ENCODE measurements at places on chromosomes 2 and 18.

DNA sequence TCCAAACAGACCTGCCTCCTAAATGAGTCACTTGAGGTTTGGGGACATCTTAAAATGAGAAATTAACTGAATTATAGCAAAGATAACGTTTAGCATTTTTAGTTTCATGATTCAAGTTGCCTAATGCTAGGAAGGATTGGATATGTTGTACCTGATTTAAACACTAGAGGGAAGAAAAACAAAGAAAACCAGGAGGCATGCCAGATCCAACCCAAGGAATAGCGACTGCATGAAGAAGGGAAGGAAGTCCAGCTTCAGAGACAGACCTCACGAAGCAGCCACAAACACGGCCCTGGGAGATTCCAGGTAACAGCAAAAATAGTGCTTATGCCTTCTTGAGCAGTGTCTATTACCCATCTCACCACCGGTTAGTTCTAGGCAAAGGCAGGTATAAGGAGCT lies 499.9 kb upstream of the SPHKAP start:
- no peak for DNase-seq

GRCh38 chr18:55376387-55376786 lies 211.6 kb downstream of the TCF4 start:
- DNase-seq, result no peak

DNA sequence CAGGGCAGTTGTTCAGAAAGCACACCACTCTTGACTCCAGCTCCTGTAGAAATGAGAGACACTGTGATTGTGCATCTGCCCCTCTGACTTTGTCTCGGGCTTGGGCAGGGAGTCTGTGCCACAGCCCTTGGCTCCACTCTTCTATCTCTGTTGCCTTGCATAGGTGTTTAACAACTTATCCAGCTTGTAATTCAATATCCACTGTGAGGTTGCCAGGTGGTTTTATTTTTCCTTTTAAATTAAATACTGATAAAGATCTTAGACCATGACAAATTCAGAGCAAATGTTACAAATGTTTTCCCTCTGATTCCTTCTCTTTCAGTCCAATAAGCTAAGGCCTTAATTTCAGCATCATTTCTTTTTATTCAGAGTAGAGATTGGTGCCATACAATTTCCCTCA lies 421.7 kb downstream of the STK39 start:
- DNase-seq, result no peak

GRCh38 chr2:172214252-172214651 lies 111.6 kb upstream of the DLX2 start:
- no peak for DNase-seq

- DNase-seq, result no peak
Measured at GRCh38 chr18:24461996-24462395, 1.6 kb downstream of the HRH4 start.

DNA sequence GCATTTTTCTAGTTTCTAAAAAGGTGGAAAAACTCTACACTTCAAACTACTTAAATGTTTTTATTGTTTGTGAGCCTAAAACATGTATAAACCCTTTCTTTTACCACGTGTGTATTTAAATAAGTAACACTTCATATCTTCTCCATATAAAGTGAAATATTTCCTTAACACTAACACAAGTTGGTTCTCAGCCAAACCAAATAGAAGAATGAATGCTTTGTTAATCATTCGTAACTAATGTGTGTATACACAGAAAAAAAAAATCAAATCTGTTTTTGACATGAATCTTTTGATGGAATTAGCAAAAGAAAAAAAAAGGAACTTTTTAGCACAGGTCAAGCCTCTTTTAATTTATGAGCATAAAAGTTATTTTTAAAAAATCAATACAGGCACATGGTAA lies 89.3 kb downstream of the EHBP1 start:
- no peak for DNase-seq

DNA sequence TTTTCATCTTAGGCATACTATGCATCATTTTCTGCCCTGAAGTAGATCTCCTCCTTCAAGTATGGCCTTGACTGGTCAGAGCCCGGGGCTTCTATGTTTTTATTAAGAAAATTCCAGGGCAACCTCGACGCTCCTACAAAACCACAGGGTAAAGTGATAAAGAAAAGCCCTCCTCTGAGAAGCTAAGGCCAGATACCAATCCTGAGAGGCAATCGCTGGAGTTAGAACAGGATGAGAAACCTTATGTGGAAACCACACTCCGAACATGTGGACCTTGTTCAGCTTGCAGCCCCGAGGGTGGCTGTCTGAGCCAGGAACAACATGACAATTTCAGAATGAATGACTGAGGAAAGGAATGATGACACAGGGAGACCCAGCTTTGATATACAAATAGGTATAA lies 35.6 kb downstream of the RMC1 start:
- no peak for DNase-seq

GRCh38 chr2:70442301-70443077 lies 111.1 kb downstream of the TGFA start:
- no peak for DNase-seq

- DNase-seq, result no peak
Measured at GRCh38 chr2:238216651-238217184, 13.2 kb upstream of the ILKAP start.

GRCh38 chr18:58069099-58069498 lies 25.1 kb downstream of the NEDD4L start:
- DNase-seq, result no peak

DNA sequence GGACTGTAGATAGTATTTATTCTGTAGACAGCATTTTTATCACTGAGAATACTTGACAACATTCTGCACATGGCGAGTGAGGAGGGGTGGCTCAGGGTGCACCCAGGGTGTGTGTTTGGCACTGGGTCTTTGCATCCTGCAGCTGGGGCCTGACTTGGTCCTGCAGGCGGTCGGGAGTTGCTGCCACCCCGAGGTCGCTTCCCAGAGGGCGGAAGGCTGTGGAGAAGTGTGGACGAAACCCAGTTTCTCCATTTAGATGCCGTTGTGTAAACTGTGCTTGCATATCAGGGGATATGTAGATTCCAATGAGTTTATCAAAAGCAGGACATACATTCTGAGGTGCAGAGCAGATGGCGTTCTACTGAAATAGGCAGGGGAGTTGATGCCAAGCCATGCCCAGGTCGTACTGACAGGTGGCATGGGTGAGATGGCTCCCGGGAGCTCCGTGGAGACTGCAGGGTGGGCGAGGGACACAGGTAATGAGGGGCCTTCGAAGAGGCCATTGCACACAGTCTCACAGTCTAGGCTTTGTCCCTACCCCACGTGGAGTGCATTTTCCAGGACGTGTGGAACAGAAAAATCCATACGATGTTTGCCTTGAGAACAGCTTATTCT lies 74.5 kb downstream of the RTP5 start:
- DNase-seq, result no peak

- no peak for DNase-seq
Measured at GRCh38 chr18:38427736-38428135, 862.1 kb upstream of the CELF4 start.

DNA sequence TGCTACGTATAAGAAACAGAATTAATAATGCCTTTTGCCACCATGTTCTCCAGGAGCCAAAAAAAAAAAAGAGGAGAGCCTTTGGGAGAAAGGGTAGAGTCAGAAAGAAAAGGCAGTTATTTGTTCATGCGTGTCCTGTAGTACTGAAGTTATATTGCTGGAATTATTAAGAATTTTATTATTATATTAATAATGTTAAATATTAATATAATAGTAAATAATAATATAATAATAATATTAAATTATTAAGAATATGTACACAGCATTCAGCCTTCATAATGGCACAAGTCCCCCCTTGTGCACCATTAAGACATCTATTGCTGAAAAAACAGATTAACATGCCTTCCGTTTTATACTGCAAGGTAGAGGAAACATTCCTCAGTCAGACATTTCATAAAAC lies 8.1 kb downstream of the REG1A start:
- DNase-seq, result no peak

GRCh38 chr2:149020432-149020851 lies 18.1 kb upstream of the LYPD6B start:
- DNase-seq, result no peak

DNA sequence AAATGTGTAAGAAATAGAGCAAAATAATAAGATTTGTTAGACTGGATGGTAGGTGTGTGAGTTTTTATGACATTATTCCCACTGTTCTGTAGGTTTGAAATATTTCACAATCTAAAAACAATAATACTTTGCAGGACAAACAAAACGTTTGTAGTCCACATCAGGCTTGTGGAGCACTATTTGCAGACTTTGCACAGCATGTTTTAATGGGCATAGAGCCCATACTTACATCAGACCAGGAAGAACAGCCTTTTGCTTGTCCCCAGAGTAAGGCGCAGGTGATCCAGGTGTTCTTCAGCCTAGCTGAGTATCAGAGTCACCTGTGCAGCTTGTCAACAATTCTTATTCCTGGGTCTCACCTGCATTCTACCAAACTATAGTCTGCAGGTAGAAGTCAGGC lies 9.1 kb upstream of the STK39 start:
- DNase-seq, result no peak

GRCh38 chr18:49621717-49622351 lies 60.0 kb downstream of the LIPG start:
- DNase-seq, result no peak
